Inflammatory macrophage treated with lipopolysaccharide for 1 hour (primary cell): ENCODE measurements at places on chromosomes 7 and 10.

DNA sequence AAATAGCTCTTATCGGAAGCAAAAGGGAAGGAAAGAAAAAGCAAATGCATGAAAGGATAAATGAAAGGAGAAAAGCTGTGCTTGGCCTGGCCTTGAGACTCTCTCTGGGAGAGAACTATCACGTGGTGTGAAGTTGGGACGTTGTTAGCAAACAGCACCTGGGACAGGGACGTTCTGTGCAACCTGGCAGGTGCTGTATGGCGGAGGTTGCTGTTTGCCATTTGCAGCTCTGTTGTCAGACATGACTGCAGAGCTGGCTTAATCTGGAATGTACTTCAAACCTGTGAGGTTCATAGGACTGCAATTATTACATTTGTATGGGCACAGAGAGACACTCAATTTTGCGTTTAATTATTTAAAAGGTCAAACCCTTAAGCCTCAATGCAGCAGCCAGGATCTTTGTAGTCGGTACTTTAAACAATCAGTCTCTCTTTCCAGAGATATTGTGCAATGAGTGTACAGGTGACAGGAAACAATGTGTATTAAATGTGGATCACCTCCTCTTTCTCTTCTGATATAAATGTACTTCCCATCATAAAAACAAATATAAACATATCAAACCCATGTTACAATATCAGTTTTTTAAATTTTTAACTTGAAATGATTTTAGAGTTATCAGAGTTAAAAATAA, 800.5 kb upstream of the KCND2 start:
- no peak for DNase-seq

- no peak for DNase-seq
Observed at GRCh38 chr10:80412486-80412885, 4.1 kb downstream of the PRXL2A start.

GRCh38 chr7:25391295-25391861, 163.1 kb upstream of the NPVF start:
- no peak for DNase-seq

DNA sequence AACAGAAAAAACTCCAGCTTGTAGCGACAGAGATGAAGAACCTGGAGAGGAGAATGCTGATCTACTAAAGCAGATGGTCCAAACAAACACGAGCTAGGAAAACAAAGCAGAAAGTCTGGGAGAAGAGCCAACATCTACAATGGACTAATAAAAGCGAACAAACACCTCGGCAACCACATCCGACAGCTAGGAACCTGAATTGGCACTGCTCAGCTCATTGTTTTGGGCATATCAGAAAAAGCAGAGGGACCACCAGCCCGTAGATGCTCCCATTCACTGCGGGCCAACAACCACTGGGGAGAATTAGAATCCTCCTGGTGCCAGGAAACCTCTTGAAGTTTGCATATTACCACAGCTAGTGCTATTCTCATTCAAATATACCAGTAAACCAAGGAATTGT, 204.7 kb downstream of the NXPH1 start:
- DNase-seq: no peak

GRCh38 chr10:3935141-3935540, 150.1 kb upstream of the KLF6 start:
- DNase-seq: no peak
